ENCODE measurements at places on chromosomes 11 and 22. TPM values are rescaled to one million over a fixed set of nuclear protein-coding genes. Genes with fewer than 3 reads are reported as not detected.

The RASSF10 gene
- 2.1 TPM for total RNA-seq

The PRR5 gene
- 7.2 TPM for total RNA-seq

The KREMEN1 gene
- 20.1 TPM for total RNA-seq

The CD3D gene
- not detected for total RNA-seq

The TTC28 gene
- 9.8 TPM for total RNA-seq

The POU2F3 gene
- total RNA-seq, result 0.68 TPM

The FGF19 gene
- total RNA-seq, result not detected

The GGTLC2 gene
- total RNA-seq, result not detected

The NAV2 gene
- total RNA-seq, result 37.7 TPM

The DRAP1 gene
- 217 TPM for total RNA-seq

The MYOD1 gene
- not detected for total RNA-seq

The ARFIP2 gene
- total RNA-seq, result 46.9 TPM

Measured in nasal cavity respiratory epithelium epithelial cell of viscerocranial mucosa (primary cell).